Upper lobe of left lung (tissue), 6 donors: ENCODE measurements at places on chromosomes 1 and 21. TPM values are rescaled to one million over a fixed set of nuclear protein-coding genes. Genes with fewer than 3 reads are reported as not detected.

DNA sequence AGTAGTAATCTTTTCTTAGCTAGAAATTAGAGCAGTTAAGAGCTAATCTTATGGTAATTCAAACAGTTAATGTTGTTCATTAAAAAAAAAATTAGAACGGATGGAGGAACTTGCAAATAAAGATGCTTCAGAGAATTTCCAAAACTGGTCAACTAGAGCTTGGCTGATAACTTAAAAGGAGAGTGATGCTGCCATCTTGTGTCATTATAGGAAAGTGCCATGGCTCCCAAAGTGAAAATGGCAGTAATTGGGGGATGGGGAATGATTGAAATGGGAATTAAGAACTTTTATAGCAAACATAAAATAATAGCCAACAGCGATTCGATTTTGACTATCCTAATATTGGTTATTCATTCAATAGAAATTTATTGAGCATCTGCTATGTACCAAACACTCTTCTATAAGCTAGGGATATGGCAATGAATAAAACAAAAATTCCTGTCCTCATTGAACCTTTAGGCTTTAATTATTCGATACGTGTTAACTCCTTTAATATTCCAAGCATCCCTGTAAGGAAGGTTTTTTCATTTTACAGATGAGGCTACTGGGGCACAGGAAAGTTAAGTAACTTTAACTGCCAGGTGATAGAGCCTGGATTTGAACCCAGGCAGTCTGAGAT lies 5.7 kb upstream of the PLPP3 start:
- DNase-seq: no peak

- DNase-seq: no peak
Observed at GRCh38 chr1:90763930-90764329, 46.8 kb upstream of the BARHL2 start.

The CACNA1S gene
- not detected for total RNA-seq

- DNase-seq: no peak
Observed at GRCh38 chr1:89288051-89288340, 15.3 kb upstream of the GBP5 start.

- DNase-seq: no peak
Observed at GRCh38 chr1:14326857-14327256, 271.6 kb upstream of the KAZN start.

The LMX1A gene
- not detected for total RNA-seq

GRCh38 chr1:89855413-89856123 lies 34.7 kb downstream of the LRRC8D start:
- no peak for DNase-seq
